ENCODE measurements at places on chromosomes 11 and 22.

- DNase-seq: no peak
Observed at GRCh38 chr11:77126156-77126775, 1.8 kb upstream of the MYO7A start.

GRCh38 chr22:25764270-25765015, 22.5 kb downstream of the MYO18B start:
- no peak for DNase-seq

- no peak for DNase-seq
Observed at GRCh38 chr11:121636800-121637176, 184.0 kb upstream of the SORL1-AS1 start.

- DNase-seq: peak; percentile 34
Observed at GRCh38 chr11:133946541-133947318, 10.0 kb downstream of the IGSF9B start.

- no peak for DNase-seq
Observed at GRCh38 chr11:1479006-1479677, 7.4 kb downstream of the MOB2 start.

GRCh38 chr22:21926728-21927127, 25.9 kb downstream of the PPM1F start:
- DNase-seq: no peak

DNA sequence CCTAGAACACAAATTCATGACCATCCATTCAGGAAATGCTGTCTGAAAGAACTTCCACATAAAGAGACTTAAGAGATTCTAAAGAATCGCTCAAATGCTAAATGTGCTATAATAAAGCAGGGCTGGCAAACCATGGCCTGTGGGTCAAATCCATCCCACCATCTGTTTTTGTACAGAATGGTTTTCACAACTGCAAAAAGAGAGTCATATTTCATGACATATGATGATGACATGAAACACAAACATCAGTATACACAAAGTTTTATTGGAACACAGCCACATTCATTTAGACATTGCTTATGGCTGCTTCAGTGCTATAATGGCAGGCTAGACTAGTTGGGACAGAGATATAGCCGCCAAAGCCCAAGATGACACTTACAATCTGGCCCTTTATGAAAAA, 85.1 kb downstream of the RRAS2 start:
- no peak for DNase-seq

DNA sequence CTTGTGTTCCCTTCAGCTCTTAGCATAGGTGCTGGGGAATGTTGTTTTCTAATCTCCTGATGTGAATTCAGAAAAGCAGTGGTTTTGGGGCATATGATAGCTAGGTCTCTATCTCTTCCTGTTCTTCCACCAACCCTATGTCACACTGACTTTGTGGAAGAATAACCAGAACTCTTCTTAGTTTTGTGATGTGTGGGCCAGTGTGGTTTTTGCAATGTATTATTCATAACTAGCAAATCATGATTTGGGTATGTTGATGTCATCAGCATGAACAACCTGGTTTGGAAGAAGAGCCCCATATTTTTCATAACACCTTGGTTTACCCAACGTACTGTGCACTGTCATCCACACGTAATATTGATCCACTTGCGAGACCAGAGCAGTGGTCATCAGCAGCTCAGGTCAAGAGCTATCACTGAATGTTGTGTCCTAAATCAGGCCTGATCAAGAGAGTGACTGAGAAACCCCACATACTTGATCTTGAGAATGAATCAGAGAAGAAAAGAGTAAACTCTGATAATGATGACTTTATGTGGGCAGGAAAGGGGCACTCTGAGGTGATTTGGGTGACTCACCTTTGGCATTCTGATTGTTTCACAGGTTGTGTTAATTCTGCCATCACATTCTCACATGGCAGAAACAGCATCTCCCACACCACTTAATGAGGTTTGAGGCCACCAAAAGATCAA, 19.4 kb upstream of the MS4A6E start:
- DNase-seq: no peak

- peak; percentile 78 for DNase-seq
Observed at GRCh38 chr22:30262917-30263741, 3.5 kb downstream of the OSM start.

GRCh38 chr11:3224401-3225057, 5.9 kb upstream of the MRGPRG start:
- no peak for DNase-seq

GRCh38 chr11:110092515-110093406, at the start of gene ZC3H12C:
Gene ZC3H12C (plus strand): TSS chr11:110093392. CDS start chr11:110093412, 20 bp downstream.
- peak; percentile 79 for DNase-seq

DNA sequence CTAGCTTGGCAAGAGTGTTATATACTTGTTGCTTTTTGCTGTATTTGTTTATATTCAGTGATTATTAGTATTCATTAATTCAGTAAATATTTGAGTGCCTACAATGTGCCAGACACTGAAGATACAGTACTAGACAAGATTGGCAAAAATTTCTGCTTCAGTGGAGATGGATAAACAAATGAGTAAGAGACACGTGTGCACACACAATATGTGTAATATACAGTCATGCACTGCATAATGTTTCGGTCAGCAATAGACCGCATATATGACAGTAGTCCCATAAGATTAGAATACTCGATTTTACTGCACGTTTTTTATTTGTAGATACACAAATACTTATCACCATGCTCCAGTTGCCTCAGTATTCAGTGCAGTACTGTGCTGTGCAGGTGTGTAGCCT, 104.9 kb upstream of the GAL start:
- DNase-seq: no peak

- DNase-seq: no peak
Observed at GRCh38 chr11:121890377-121890776, 225.6 kb downstream of the BLID start.

GRCh38 chr11:63032457-63032856, 16.8 kb upstream of the SLC22A8 start:
- no peak for DNase-seq

- peak; percentile 71 for DNase-seq
Observed at GRCh38 chr11:114036147-114036811, 23.2 kb upstream of the ZBTB16 start.

- DNase-seq: no peak
Observed at GRCh38 chr11:15818132-15818842, 538.1 kb downstream of the SOX6 start.

GRCh38 chr22:24938741-24939341, 7.7 kb downstream of the LHFPL7 start:
- peak; percentile 54 for DNase-seq

DNA sequence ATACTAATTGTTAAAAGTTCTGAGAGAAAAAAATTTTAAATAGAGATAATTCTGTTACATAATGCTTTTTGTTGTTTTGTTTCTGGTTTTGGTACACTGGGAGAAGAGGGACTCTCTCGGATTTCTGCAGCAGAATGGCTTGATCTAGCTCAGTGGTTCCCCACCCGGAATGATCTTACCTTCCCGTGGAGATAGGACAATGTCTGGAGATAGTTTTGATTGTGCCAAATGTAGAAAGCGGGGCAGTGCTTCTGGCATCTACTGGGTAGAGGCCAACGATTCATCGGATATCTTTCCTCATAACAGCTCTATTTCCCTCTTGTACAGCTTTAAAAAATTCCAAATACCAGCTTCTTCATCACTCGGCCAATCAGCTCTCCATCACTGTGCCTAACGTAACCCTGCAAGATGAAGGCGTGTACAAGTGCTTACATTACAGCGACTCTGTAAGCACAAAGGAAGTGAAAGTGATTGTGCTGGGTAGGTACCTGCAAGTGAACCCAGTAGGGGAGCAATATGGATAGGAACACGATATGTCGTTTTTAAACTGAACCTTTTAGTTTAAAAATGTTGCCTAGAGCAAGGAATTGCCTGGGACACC, 13.2 kb downstream of the CRTAM start:
- peak; percentile 41 for DNase-seq

DNA sequence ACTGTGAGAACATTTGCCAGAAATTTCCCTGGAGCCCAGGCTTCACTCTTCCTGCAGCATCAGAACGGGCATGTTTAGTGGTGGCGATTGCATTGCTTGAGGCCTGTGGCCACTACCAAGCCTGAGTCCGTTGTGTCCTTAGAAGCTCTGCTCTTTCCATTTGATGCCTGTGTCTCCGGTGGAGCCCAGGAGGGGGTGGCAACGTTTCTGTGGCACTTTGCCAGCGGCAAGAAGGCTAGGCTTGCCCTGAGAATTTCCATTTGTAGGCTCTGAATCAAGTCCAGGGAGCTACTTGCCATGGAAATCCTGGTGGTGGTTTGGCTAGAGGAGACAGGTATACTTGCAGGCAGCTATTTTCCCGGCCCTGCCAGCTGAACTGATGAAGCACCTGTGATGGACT, 47.1 kb downstream of the ADAMTS8 start:
- DNase-seq: no peak

GRCh38 chr11:59901306-59901705, 22.7 kb downstream of the OOSP3 start:
- DNase-seq: no peak

DNA sequence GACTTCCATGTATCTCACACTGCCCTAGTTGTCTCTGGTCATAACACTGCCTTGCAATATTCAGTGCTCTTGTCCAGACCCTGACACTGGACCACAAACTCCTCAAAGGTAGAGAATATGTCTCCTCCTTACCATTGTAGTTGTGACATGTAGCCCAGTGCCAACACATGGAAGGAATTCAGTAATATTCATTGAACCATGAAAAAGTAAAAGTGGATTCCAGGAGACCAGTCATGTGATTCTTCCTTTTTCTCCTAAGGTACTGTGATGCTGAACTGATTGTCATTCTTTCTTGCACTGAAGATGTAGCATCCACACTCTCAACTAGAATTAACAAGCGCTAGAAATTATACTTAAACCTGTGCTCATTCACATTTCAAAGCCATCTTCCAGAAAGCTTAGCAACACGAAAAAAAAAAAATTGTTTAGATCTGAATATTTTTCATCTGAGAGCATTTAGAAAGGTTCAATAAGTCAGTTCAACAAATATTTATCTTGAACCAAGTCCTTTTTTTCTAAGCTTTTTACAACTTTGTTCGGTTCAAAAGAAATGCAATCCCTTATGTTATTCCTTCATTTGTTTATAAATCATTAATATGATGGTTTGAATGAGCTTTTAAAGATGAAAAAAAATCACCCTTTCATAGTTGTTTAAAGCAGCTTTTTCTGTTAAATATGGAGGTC, 224.7 kb upstream of the BLID start:
- no peak for DNase-seq

DNA sequence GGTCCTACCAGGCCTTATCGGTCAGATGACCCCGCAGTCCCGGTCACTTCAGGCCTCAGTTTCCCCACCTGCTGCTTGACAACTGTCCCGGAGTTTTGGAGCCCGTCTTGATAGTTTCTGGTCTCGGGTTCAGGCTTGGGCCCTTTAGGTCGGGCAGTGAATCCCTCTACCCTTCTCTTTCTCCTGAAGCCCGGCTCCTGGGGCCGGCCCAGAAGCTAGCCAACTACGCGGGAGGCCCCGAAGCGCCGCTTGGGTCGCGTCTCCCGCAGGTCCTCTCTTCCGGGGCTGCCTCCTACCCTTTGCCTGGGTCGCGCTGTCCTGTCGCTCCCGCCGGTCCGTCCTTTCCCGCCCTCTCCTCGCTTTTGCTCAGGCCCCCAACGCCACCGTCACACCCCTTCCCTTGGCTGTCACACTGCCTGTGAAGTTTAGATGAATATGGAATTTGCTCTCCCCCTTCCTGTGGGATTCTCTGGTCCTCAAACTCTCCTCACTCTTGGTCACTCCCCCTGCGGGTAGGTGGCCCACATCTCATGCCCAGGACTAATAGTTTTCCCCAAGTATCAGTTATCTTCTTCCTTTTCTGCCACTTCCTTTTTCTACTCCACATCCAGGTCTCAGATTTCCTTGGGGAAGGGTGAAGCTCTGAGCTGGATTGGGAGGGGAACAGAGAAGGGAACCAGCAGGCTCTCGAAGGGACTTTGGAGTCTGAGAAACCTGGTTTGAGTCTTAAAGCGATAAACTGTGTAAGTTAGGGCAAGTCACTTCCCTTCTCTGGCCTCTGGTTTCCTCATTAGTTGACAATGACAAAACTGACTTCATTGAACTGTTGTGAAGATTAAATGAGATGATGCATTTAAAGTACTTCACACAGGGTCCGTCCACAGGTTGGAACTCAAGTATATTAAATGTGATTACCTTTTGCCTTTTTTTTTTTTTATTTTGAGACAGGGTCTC, 790 bp downstream of the RAB1B start:
- DNase-seq: no peak

DNA sequence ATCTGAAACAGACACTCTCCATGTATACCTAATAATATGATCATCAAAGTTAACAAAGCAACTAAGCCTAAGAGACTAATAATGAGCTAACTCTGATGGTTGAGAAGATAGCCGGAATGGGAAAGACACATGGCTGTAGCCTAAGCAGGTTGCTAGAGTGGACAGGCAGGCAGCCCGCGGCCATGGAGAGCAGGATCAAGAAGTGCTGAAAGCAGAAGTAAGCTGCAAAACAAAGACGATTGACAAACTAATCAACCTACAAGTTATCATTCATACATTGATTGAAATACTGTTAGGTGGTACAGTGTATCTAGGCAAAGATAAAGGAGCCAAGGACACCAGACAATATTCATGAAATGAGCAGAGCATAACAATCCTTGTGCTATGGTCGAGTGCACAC, 29.3 kb downstream of the SLN start:
- DNase-seq: no peak

GRCh38 chr22:50613291-50613981, 12.8 kb downstream of the MAPK8IP2 start:
- DNase-seq: no peak

DNA sequence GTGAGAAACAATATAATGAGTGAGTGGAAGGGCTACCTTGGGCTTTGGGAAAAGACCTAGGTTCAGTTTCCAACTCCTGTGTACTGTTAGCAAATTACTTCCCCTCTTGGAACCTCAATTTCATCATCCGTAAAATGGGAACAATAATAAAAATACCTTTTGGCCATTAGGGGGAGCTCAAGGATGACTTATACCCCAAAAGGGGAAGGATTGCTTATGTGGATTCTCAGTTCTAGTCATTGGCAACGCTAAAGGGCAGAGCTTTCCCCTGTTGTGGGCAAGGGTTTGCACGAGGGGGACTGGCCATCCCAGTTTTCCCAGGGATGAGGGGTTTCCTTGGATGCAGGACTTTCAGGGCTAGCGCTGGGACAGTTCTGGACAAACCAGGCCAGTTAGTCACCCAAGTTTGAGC, 3.1 kb upstream of the COMMD9 start:
- DNase-seq: peak; percentile 69

- DNase-seq: no peak
Observed at GRCh38 chr11:34344768-34345539, 12.9 kb downstream of the ABTB2 start.
